ENCODE measurements at places on chromosomes 7 and 10.

DNA sequence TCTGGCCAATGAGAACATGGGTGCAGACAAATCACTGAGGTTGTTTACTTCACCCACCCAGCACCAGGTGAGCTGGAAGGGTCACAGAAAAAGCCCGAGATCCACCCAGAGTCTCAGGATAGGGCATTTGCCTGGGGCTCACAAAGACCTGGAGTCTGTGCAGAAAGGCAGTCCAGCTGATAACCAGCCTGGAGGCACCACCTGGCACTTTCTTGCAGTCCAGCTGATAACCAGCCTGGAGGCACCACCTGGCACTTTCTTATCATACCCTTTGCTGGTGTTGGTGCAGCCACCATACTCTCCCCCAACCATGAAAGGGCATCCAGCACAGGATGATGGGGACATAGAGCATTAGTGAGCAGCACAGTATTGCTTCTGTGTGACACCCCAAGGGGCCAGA lies 104.1 kb downstream of the PPP1R3C start:
- no peak for DNase-seq

DNA sequence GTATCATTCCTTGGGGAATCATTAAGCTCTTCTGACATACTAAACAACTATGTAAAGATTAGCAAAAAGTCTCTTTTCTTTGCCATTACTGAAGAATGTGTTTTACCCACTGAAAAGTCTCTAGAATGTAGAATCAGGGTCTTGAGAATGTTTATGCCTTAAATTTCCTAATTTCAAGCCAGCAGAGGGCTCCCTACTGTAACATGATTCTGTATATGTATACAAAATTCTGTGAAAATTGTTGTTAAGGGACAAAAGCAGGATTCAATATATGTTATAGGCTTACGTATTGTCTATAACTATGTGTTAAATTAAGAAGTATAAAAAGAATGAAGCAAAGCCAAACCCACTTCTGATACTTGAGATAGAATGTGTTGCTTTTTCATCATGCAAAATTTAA lies 296.9 kb upstream of the DGKB start:
- DNase-seq: no peak

- peak; percentile 40 for DNase-seq
Measured at GRCh38 chr10:95445837-95446486, 115.2 kb downstream of the SORBS1 start.

DNA sequence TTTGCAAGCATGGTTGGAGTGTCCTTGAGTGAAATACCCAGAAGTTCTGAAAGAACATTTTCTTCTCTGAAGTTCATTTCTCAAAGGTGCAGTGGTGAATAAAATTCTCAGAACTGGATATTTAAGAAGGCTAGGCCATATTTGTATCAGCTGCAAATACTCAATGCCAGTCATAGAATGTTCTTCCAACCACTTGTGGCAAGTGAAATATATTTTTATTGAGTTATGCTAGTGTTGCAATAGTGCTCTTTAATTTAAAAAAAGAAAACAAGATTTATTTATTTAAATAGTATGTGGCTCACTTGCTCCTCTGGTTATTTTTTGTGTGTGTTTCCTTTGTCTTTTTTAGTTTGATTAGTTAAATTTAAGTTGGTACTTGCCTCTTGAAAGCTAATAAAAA lies 64.5 kb downstream of the PALS2 start:
- no peak for DNase-seq

GRCh38 chr10:63608511-63608910 lies 87.3 kb downstream of the REEP3 start:
- DNase-seq: no peak

DNA sequence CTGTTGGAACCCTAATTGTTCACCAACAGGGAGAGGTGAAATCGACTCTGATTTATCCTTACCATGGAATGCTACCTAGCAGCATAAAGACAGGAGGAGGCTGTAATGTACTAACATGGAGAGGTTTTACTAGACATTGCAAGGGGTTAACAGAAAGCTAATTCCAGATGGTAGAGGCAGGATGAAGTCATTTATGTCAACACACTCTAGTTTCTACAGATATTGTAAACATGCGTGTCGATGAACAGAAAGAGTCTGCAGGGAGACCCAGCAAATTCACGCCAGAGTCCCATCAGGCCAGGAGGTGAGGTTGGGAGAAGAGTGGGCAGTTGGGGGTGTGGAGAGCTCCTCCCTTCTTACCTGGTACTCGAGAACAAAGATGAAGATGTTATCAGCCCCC lies 7.0 kb downstream of the NPC1L1 start:
- no peak for DNase-seq

GRCh38 chr7:151438864-151439601 lies 908 bp downstream of the CRYGN start:
- no peak for DNase-seq

GRCh38 chr7:121620206-121620605 lies 224.1 kb upstream of the FAM3C start:
- DNase-seq: no peak

- DNase-seq: no peak
Measured at GRCh38 chr7:70306173-70306572, 707.9 kb downstream of the AUTS2 start.

GRCh38 chr10:80535671-80536360 lies 1.9 kb upstream of the SH2D4B start:
- DNase-seq: no peak

DNA sequence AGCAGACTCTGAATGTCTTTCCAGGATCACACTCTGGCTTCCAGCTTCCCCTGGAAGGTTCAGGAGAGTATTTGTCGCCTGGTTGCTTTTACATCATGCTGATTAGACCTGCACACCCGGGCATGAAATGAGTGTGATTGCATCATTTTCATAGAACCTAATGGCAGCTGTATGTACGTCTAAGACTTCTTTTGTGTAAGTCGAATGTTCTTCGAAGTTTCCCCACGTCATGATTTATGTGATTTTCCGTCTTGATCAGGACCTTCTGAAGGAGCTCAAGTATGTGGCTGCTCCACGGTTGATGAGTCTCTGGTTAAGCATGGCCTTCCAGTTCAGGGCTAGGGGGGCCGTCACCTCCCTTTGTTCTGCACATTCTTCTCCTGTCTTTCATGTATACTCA lies 4.5 kb downstream of the EIF4H start:
- DNase-seq: peak; percentile 37

DNA sequence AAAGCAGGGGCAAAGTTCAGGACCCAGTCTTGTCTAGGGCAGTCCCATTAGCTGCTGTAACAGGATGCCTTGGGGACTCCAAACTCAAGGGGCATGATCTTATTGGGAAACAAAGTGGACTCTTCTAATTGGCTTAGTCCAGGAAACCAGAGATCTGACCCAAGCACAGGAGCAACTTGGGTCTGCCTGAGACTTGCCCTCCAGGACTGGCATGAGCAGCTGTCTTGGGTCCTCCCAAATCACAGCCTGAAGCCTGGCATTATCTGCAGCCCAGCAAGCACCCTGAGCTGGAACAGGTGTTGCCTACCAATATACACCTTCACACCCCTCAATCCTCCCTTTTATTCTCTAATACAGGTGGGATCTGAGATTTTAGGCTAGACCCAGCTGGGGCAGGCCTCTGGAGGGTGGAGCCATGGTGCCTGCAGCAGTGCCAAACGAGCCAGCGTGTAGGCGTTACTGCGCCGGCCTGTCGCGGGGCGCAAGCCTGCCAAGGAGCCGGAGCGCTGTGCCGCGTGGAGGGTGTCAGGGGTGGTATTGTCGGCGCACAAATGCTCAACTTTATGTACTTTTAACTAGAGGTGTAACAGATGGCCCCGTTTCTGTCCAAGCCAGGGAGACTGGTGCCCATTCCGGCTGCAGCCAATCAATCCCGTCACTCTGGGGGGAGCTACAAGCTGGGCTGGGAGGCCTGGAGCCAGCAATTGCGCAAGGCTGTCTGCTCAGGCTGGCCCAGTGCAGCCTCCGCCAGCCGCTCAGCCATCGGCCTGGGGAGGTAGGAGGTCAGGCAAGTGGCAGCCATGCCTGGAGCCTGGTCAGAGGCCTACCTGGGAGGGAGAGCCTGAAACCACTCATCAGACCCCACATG lies 12.8 kb upstream of the LBX1 start:
- no peak for DNase-seq

DNA sequence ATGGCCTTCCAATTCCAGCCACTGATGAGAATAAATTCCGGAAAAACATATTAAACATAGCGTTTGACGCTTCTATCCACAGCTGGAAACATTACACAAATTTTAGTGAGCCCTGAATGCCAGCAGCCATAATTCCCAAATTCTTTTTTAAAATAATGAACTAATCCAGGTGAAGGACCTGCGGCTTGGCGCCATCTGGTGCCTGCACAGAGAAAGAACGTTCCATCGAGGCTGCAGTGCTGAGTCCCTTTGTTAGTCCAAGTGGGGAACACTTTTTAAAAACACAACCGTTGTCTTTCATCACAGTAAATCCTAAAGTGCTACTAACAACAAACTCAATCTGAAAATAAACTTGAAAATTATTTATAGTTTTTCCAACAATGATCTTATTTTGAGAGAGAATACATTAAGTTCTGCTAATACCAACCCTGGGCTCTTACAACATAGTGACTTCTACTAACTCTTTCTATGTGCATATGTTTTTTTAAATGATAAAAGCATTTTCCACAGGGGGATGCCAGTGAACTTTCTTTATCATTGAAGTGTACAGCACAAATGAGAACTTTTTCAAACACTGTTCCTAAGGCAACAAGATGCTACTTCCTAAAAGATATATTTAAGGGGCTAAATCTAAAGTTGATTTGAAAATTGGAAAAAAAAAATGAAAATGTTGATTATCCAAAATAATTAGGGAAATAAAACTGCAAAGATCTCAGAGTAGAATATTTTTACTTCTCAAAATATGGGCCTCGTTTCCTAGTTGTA lies 166.9 kb upstream of the RNF32 start:
- DNase-seq: peak; percentile 6

GRCh38 chr7:120817851-120818250 lies 40.1 kb downstream of the TSPAN12 start:
- DNase-seq: no peak

GRCh38 chr7:117090791-117091190 lies 137.5 kb downstream of the ST7 start:
- no peak for DNase-seq

DNA sequence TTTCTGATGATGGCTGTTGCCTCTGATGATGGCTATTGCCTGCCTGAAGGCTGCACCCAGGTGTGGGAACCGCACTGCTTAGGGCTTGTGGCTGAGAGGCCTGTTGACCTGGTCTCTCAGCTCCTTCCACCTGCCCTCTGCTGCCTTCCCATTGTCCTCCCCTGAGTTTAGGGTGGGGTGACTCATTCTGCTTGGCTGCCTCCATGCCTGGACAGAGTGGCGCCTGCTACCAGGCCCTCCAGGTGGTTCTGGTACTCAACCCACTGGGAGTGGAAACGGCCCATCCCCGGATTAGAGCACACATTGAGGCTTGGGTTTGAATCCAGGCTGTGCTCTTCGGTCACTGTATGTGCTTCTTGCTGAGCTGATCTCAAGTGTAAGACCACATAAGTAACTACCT lies 120.6 kb downstream of the SEM1 start:
- no peak for DNase-seq

DNA sequence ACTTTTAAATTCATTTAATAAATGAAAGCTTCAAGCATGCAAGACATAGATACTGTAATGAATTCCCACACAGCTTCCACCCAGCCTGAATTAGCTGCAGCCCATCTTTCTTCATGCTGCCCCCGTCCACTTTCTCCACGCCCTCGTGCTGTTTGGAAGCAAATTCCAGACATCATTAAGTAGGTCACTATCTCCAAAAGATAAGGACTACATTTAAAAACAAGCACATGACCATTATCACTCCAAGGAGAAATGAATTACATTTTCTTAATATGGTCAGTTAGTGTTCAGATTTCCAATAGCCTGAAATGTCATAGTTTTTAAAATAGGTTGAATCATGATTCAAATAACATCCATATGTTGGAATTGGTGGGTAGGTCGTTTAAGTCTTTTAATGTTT lies 24.3 kb downstream of the LMTK2 start:
- no peak for DNase-seq

DNA sequence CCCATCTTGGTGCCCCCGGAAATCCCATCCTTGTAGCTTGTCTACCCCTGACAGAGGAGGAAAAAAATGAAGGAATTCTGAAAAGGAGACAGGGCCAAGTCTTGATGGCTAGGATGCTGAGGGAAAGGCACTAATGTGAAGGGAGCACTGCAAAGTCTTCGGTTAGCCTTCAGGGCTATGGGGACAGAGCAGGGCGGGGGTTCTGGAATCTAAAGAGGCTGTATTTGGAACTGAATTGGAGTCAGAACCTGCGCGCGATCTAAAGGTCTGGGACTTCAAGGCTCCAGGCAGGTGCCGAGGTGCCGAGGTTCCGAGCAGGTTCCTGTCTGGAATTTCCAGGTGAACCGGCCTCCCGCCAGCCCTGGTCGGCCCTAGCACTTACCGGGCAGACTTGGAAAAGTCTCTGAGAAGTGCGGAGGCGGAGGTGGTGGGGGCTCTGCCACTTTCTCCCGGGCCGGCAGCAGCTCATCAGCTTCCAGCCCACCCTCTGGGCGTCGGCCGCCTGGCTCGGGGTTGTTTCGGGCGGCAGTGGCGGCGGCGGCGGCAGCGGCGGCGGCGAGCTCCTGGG lies 781 bp downstream of the GBX1 start:
- DNase-seq: no peak

GRCh38 chr7:95897557-95898251 lies 125.3 kb downstream of the DYNC1I1 start:
- no peak for DNase-seq

DNA sequence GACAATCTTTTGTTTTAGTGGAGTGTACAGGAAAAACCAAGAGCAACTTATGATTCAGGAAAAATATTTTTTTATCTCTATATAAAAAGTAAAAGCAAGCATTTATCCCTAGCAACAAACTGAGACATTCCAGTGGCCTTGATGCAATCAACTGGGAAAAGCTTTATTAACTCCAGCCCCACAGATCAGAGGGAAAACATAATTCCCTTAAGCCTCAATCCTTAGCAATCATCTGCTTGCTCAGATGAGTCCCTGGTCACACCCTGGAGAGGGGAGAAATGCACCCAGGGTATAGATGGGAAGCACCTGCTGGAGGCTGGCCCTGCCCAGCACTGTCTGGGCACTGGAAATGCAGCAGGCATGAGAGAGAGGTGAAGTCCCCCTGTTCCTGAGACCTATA lies 636.6 kb downstream of the TNS3 start:
- DNase-seq: no peak

GRCh38 chr10:104250371-104250770 lies 4.3 kb upstream of the GSTO1 start:
- DNase-seq: no peak

DNA sequence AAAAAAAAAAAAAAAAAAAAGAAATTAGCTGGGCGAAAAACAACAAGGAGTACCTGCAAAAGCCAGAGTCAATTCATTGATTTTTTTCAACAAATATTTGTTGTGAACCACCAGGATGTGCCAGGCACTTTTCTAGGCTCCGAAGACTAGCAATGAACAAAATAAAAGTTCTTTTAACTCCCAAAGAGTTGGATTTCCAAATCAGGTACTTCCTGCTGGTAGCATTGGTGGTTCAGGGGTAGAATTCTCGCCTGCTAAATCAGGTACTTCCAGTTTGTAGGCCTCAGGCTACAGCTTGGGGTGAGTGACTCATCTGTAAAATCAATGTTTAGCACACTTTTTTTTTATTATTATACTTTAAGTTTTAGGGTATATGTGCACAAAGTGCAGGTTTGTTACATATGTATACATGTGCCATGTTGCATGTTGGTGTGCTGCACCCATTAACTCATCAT lies 10.9 kb downstream of the PPA1 start:
- no peak for DNase-seq

GRCh38 chr10:78805176-78805575 lies 263.6 kb upstream of the ZMIZ1 start:
- peak; percentile 94 for DNase-seq

All from non-pigmented ciliary epithelial cell (primary cell).